CD4-positive, alpha-beta T cell (primary cell): ENCODE measurements at places on chromosomes 5 and 9.
A peak's percentile ranks its signal among the peaks of the same experiment; 100 is the strongest.

DNA sequence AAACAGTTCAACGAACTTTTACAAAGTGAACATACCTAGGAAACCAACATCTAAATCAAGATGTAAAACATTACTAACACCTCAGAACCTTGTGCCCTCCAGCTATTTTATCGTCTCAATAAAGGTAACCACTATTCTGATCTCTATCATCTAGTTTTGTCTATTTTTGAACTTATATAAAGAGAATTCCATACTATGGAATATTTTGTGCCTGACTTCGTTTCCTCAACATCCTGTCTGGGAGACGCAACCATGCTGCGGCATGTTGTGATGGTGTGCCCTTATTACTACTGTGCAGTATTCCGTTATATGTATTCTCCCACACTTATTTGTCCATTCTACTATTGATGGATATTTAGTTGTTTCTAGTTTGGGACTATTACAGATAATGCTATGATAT lies 99.2 kb downstream of the NR6A1 start:
- no peak for DNase-seq

GRCh38 chr5:140275837-140276236 lies 27.1 kb downstream of the PFDN1 start:
- no peak for DNase-seq

DNA sequence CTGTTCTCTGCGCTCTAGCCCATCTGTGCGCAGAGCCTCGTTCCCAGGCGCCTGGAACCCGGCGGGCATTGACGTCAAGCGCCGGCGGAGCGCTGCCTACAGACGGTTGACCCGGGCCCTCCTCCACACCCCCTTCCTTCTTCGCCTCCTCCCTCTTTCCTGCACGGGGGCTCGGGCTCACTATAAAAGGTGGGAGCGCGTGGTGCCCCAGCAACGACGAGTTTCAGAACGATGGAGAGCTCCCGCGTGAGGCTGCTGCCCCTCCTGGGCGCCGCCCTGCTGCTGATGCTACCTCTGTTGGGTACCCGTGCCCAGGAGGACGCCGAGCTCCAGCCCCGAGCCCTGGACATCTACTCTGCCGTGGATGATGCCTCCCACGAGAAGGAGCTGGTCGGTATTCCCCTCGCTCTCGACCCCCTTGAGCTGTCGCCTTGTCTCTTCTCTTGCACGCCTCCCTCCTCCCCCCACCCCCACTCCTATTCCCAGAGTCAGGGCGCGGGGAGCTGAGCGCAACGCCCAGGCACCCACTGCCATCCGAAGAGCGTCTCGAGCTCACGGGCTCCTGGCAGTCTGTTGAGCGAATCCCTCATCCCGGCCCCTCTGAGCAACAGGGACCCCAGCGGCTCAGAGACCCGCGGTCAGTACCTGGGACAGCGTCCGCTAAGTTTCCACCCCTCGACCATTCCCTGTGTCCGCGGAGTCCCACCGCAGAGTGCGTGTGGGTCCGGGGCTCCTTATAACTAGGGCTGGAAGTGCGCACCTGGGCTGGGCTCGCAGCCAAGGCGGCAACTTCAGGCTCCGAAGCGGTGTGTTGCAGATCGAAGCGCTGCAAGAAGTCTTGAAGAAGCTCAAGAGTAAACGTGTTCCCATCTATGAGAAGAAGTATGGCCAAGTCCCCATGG lies at the start of gene CARTPT:
TSS of gene CARTPT (plus strand) at position 213 of the 902 bp plus-strand sequence. CDS start at position 232, 19 bp downstream.
- DNase-seq: no peak

DNA sequence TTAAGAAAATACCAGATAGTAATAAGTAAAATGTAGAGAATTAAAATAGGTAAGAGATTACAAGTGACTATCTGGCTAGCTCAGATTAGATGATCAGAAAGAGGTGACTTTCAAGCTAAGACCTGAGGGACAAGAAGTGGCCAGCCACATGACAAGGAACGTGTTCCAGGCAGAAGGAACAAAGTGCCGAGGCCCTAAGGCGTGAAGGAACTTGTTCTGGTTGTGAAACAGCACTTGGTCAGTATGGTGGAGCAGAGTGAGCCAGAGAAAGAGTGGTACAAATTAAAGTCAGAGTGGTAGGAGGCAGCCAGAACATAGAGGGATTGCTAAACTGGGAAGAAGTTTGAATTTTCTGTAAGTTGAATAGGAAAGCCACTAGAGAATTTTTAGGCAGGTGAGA lies 73.6 kb downstream of the ADRB2 start:
- DNase-seq: no peak

DNA sequence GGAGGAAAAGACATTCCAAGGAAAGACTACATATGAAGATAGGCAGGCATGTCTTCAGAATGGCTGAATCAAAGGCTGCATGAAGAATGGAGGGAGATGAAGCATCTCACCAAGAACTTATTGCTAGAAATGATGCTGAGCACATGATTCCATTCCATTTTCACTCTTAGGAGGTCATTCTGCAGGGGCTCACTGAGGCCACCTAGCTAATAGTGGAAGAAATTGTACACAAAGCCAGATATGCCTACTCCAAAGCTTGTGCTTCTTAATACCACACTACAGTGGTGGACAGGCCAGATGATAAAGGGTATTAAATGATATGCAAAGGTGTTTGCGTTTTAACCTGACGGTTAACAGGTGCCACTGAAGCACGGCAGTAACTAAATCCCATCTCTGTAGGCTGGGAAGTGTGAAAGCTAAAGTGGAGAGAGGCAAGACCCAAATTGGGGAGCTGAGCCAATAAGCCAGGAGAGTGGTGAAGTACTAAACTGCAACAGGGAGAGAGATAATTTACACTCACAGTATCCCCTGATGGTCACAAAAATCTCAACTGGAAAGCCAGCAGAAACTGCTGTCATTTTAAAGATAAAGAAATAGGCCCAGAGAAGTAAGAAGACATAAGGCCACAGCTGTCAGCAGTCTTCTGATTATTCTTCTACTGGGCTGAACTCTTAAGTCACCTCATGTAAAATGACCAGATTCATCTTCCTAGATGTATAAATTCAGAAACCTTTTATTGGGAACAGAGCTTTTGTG lies 14.6 kb downstream of the NDUFA8 start:
- no peak for DNase-seq

- DNase-seq: no peak
Measured at GRCh38 chr9:74554751-74555419, 57.8 kb downstream of the RORB start.

GRCh38 chr9:136007276-136007933 lies 46.2 kb upstream of the UBAC1 start:
- no peak for DNase-seq

- no peak for DNase-seq
Measured at GRCh38 chr9:109372246-109372645, 51.4 kb upstream of the EPB41L4B start.

DNA sequence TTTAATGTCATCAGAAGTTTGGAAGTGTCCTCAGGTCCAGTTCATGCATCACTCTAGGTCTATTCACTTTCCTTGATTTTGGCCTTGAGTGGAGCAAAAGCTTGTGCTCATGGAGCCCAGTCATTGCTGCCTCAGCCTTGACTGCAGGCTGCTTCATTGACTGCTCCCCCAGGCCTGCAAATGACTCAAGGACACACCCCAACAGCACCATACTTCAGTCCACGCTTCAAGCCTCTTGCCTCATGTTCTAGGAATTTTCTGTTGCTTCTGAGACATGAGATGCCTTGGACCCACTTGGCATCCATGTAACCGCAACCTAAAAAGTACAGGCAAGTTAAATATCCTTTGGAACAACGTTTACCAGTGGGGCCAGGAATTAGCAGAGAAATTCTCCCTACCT lies 193.7 kb downstream of the PIK3R1 start:
- no peak for DNase-seq

- no peak for DNase-seq
Measured at GRCh38 chr9:136723362-136723976, 11.1 kb downstream of the DIPK1B start.

DNA sequence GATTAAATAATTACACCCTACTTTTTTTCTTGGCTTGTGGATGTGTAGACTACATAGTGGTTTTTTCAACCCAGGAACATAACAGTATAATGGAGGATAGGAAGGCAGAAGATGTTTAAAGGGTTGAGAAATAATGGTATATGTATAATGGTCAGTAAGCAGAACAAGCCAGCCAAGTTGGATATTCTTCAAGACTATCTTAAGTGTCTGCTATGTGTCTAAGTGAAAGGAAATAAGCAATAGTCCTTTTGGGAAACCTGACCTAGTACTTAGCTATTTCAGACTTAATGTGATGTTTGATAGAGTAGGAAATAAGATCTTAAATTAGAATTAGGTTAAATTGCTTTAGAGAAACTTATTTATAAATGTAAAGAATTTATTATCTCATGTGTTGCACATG lies 85.7 kb downstream of the PTPDC1 start:
- no peak for DNase-seq

GRCh38 chr5:1787472-1788047 lies 12.1 kb downstream of the MRPL36 start:
- DNase-seq: no peak

DNA sequence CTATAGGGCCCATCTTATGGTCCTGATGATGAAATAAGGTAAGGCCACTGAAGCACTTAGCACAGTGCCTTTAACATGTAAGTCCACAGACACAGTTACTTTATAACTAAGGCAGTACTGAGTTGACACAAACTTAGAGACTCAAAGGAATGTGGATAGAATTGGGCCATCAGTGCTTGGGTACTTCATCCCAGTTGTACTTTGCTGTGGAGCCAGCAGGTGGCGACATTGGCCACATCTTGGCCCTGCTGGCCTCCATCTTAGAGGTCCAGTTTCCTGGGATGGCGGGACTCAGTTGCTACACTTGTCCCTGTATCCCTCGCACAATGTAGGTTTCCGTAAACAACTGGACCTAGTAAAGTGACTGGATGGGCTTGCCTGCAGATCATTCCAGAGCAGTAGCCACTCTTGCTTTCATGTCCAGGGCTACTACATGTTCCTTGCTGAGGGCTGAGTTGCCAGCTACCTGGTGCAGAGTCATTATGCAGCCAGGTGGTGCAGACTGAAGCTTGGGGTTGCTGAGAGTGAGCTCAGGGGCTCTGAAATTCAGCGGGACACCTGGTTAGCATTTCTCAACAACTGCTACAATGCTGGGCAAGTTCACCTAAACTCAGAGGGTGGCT lies 10.6 kb downstream of the MTAP start:
- peak; percentile 45 for DNase-seq

- DNase-seq: no peak
Measured at GRCh38 chr5:159737263-159737662, 179.0 kb upstream of the ADRA1B start.

- no peak for DNase-seq
Measured at GRCh38 chr5:132180134-132180745, 47.4 kb downstream of the P4HA2 start.

DNA sequence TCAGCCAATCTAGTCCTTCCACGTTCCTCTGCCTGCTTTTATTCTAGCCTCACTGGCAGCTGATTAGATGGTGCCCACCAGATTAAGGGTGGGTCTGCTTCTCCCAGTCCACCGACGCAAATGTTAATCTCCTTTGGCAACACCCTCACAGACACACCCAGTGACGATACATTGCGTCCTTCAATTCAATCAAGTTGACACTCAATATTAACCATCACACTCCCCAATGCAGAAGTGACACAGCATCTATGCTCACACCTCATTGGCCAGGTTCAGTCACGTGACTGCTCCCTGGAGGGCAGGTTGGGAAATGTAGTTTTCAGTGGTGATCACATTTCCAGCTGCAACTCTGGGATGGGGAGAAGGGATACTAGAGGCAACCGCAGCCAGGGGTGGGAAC lies 13.0 kb downstream of the SUSD3 start:
- no peak for DNase-seq

- no peak for DNase-seq
Measured at GRCh38 chr9:112905084-112905483, 14.4 kb upstream of the SLC46A2 start.

DNA sequence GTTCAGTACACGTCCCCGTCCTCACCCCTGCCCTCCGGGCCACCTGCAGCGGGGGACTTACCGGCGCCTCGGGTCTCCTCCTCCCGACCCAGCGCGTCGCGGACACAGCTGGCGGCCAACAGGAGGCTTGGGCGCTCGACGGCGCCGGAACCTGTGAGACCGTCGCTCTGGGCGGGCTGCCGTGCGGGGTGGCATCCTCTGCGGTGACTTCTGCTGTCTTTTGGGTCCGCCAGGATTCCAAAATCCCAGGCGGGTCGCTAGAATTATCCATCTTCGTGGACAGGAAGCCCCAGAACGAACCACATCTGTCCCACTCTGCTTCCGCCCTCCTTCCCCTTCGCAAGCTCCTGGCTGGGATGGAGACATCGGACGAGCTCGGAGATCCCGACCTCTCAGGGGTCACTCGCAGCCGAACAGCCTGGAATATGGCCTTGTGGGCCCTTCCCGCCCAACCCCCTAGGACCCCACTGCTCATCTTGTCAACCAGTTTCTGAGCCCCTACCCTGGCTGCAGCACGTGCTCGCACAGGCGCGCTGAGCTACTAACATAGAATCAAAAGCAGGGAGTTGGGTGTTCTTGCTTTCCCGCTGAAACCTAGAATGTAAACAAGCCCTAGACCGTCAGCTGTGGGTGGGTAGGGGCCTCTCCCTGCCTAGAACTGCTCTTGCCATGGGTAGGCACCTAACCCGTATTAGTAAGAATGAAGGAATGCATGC lies 947 bp upstream of the MARCHF3 start:
- no peak for DNase-seq

DNA sequence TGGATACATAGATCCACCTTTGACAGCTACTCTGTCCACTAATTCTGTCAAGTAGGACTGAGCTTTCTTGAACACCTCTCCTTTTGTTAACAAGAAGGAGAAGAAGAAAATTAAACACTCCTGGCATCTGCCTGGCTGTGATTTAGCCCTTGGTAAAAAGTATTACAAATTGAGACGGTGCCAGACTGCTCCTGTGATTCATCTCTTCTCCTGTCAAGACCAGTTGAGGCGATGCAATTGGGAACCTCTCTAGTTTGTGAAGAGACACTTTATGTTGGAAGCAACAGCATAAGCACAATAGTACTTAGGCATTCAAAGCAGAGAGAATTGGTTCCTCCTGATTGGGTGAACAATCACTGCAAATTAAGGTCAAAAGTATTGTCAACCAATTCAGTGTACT lies 72.7 kb downstream of the GHR start:
- DNase-seq: no peak
